H54 (cell line): ENCODE measurements at places on chromosomes 1 and 21.

- no peak for DNase-seq
These were observed 53.8 kb upstream of the APP start for GRCh38 chr21:26224366-26224765.

DNA sequence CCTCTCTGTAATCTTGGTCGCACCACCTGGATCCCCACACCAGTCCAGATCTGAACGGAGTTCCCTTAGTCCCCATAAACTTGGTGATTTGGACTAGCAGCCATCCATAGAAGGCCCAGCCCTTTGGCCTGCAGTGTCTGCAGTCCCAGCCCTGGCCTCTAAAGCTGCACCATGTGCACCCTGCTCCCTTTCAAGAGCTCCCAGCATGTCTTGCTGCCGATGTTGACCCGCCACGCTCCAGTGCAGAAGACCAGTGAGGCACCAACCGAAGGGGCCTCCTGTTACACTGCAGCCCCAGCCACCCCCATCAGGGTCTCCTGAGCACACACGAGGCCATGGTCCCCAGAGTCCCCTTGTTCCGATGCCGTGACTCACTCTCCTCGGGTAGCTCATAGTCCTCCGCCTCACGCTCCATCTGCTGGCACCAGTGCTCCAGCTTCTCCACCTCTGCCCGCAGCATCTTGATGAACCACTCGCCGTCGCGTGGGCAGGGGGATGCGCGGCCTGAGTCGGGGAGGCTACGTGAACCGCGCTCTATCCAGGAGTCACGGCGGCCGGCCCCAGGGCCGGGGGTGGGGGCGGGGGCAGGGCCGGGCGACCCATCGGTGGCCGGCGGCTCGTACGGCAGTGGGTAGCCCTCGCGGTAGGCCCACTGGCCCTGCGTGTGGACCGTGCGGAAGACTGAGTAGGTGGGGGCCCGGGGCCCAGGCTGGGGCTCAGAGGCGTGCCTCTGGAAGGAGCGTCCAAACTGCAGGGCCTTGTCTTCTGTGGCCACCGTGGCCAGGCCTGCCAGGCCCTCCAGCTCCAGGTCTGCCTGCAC lies 8.9 kb upstream of the SMIM12 start:
- DNase-seq: no peak

DNA sequence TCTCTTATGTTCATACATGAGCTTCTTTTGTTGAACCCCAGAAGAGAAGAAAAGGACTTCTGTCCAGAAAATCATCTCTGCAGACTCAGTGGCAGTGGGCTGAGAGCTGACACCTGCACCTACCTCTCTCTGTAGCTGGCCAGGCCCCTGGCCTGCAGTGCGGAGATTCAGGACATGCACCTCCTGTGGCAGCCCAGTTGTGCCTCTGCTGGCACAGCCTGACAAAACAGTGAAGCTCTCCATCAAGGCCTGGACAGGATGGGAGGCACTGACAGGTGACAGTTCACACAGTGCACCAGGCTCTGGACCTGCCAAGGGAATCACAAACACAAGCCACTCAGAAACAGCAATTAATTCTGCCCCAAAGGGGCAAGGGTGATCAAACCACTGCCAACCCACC lies 88.8 kb downstream of the TGFBR3 start:
- DNase-seq: no peak

DNA sequence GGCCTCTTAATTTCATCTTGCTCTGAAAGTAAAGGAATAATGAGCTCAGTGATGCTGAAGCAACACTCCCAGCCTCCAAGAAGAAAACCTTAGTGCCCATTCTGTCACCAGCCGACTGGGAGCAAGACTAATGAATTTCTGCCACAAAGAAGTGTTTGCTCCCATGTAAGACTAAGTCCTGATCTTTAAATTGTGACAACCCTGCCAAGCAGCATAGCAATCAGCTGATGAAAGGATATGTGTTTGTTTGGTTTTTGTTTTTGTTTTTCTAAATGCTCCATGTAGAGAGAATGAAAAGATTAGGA lies 113.7 kb upstream of the PALMD start:
- no peak for DNase-seq

GRCh38 chr21:35467566-35467965 lies 418.5 kb upstream of the RUNX1 start:
- no peak for DNase-seq

- DNase-seq: no peak
These were observed 82.0 kb upstream of the RUNX3 start for GRCh38 chr1:25011943-25012638.

GRCh38 chr21:33881689-33882440 lies 33.7 kb downstream of the ATP5PO start:
- no peak for DNase-seq

DNA sequence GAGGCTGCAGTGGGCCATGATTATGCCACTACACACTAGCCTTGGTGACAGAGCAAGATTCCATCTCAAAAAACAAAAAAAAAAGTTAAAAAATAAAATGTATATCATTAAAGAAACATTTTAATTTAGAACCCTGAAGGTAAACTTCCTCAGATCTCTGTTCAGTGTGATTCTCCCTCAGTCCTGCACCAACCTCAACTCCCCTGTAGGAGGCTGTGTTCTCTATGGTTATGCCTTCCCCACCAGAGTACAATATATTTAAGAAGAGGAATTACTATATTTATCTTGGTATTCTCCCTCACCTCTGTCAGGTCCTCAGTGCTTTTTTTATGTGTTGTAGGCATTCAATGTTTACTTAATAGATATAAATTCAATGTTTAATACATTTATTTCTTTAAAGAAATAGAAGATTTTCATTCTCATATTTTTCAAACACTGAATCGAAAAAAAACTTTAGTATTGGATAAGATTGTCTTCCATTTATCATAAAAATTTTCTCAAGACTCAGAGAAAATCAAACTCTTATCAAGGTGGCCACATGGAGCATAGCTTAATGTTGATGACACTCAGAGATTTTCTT lies 4.8 kb upstream of the LRRC8B start:
- DNase-seq: peak; percentile 26

GRCh38 chr1:8317647-8318381 lies at the start of gene SLC45A1:
Gene SLC45A1, plus strand, starts transcription at chr1:8318114. Its CDS starts 6,216 bp downstream, at chr1:8324330.
- peak; percentile 80 for DNase-seq

- no peak for DNase-seq
These were observed 4.0 kb downstream of the CHI3L1 start for GRCh38 chr1:203182387-203182953.
